ENCODE measurements at places on chromosomes 13 and 19. TPM values are rescaled to one million over a fixed set of nuclear protein-coding genes. Genes with fewer than 3 reads are reported as not detected.

The PGLYRP1 gene
- not detected for total RNA-seq

The BLVRB gene
- total RNA-seq, result 344 TPM

The COL5A3 gene
- 3.8 TPM for total RNA-seq

The C19orf38 gene
- not detected for total RNA-seq

The TMPRSS9 gene
- not detected for total RNA-seq

The PEAK3 gene
- not detected for total RNA-seq

The PRR22 gene
- 1.4 TPM for total RNA-seq

The ZNF431 gene
- 5.1 TPM for total RNA-seq

The ZNF507 gene
- total RNA-seq, result 20.5 TPM

The SPTBN4 gene
- 0.92 TPM for total RNA-seq

The SIGLEC6 gene
- total RNA-seq, result not detected

The KIR3DL2 gene
- not detected for total RNA-seq

The GTF3A gene
- 92.7 TPM for total RNA-seq

The ZNF543 gene
- 1.2 TPM for total RNA-seq

The WDR62 gene
- 21.2 TPM for total RNA-seq

The CNFN gene
- 39.7 TPM for total RNA-seq

The DKKL1 gene
- total RNA-seq, result 0.50 TPM

The POLR1G gene
- total RNA-seq, result 43.9 TPM

The ZFR2 gene
- 0.16 TPM for total RNA-seq

The FCER2 gene
- total RNA-seq, result not detected

The PALM3 gene
- total RNA-seq, result 1.9 TPM

The LILRB2 gene
- total RNA-seq, result not detected

The TMEM238 gene
- 9.4 TPM for total RNA-seq

The SERPINE3 gene
- total RNA-seq, result not detected

The GDF15 gene
- 56.6 TPM for total RNA-seq

The FOXO1 gene
- total RNA-seq, result 3.5 TPM
